ENCODE measurements at places on chromosomes 3 and 15.

DNA sequence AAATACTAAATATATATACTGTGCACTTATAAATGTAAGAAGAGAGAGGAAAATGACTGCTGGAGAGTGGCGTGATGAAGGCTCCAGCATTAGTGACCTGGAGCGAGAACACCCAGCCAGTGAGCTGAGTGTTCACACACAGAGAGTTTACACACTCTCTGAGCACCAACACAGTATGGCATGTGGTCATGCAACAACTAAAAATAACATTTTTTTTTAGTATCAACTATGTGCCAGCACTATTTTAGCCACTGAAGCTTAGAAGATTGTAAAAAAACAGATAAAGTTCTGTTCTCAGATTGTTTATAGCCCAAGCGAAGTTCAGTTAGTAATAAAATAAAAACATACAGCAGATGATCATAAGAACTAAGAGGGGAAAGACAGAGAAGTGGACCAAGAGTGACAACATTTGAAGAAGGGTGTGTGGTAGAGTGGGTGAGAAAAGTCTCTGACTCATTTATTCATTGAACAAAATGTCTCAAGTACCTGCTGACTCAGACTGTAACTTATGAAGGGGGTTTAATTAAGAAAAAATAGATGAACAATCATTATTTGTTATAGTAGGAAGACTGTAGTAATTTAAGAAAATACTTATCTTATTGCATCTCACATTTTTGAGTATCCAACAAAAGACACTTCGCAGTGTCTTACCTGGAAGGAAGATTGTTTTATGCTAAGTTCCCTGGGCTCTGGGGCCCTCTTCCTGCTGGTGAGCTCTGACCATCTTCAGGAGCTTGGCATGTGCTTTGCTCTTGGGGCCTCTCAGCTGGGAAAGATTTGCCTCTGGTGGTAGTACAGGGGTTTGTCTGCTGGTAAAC lies 43.8 kb downstream of the GAP43 start:
- no peak overlapping the region for H3K4me3 ChIP-seq
- peaks cover 15% of the 10 kb centered on the region for H3K27me3 ChIP-seq
- H3K4me1 ChIP-seq, result peaks cover 6% of the 10 kb centered on the region
- no peak overlapping the region for H3K27ac ChIP-seq

DNA sequence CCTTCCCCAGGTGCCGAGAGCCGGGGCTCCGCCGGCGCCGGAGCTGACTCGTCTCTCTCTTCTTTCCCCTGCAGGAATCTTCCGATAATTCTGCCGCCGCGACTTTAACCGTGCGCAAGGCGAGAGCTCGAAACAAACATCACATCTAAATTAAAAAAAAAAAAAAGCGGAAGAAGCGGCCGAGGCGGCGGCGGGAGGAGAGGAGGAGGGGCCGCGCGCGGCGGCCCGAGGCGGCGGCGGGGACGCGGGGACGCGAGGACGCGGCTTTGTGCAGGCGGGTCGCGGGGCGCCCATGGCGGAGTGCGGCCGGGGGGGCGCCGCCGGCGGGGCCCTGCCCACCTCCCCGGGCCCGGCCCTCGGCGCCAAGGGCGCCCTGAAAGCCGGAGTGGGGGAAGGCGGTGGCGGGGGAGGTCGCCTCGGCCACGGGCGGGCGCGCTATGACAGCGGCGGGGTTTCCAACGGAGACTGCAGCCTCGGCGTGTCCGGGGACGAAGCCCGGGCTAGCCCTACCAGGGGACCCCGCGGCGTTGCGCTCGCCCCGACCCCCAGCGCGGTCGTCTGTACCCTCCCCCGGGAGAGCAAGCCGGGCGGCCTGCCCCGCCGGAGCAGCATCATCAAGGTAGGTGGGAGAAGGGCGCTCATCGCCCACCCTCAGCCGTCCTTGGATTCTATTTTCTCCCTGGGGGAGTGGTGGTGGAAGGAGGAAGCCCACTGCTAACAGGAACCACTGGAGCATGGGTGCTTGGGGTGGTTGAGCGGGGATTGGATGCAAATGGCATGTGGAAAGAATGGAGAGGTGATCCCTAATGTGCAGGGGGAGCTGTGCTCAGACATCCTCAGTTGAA lies at the start of gene PLCL2:
PLCL2 (plus strand) TSS at position 208 of the 845 bp plus-strand sequence; CDS start at position 293, 85 bp downstream.
- H3K4me3 ChIP-seq, result peak within 1 kb of the TSS; percentile 93
- H3K36me3 ChIP-seq, result no peaks in the 10 kb centered on the region
- peak within 1 kb of the TSS; percentile 98 for H3K27ac ChIP-seq
- peak; percentile 90 for DNase-seq
- peaks cover 40% of the 10 kb centered on the region for H3K4me1 ChIP-seq

GRCh38 chr3:169498336-169498735 lies 165.2 kb downstream of the MECOM start:
- H3K27ac ChIP-seq, result no peak overlapping the region
- DNase-seq, result no peak
- peaks cover 10% of the 10 kb centered on the region for H3K27me3 ChIP-seq
- H3K36me3 ChIP-seq, result no peaks in the 10 kb centered on the region

DNA sequence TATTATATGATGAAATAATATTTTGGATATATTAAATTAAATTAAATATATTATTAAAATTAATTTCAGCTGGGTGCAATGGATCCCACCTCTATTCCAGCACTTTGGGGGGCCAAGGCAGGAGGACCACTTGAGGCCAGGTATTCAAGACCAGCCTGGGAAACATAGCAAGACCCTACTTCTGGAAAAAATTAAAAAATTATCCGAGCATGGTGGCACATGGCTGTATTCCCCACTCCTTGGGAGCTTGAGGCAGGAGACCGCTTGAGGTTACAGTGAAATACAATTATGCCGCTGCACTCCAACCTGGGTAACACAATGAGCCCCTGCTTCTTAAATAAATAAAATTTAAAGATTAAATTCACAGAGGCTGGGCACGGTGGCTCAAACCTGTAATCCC lies 61.4 kb downstream of the SH3BP5 start:
- DNase-seq, result no peak
- no peaks in the 10 kb centered on the region for H3K27me3 ChIP-seq
- no peak overlapping the region for H3K4me3 ChIP-seq
- H3K4me1 ChIP-seq, result peaks cover 65% of the 10 kb centered on the region
- no peak overlapping the region for H3K27ac ChIP-seq

DNA sequence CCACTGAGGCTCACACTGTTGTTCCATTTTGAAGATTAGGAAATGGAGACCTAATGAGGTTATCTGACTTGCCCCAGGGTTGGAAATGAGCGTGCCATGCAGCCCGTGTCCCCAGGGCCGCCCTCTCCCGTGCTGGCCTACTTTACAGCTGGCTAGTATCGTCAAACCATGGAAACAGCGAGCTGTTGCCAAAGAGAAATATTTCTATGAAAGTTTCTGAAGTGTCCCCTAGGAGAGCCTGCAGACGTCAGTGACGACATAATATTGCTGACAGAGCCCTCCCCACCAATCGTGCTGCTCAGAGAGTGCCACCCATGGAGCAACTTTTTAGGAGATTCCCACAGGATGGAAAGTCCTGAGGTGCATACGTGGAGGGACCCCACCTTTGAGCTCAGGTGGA lies 11.2 kb upstream of the FAM174B start:
- no peak for DNase-seq
- no peaks in the 10 kb centered on the region for H3K36me3 ChIP-seq
- peaks cover 4% of the 10 kb centered on the region for H3K4me1 ChIP-seq
- no peak overlapping the region for H3K27ac ChIP-seq

- H3K27me3 ChIP-seq, result no peaks in the 10 kb centered on the region
- DNase-seq, result no peak
- H3K4me3 ChIP-seq, result no peak overlapping the region
- no peaks in the 10 kb centered on the region for H3K4me1 ChIP-seq
- no peak overlapping the region for H3K27ac ChIP-seq
- peaks cover 45% of the 10 kb centered on the region for H3K36me3 ChIP-seq
These were observed 35.4 kb downstream of the MAPK6 start for GRCh38 chr15:52054381-52054780.

DNA sequence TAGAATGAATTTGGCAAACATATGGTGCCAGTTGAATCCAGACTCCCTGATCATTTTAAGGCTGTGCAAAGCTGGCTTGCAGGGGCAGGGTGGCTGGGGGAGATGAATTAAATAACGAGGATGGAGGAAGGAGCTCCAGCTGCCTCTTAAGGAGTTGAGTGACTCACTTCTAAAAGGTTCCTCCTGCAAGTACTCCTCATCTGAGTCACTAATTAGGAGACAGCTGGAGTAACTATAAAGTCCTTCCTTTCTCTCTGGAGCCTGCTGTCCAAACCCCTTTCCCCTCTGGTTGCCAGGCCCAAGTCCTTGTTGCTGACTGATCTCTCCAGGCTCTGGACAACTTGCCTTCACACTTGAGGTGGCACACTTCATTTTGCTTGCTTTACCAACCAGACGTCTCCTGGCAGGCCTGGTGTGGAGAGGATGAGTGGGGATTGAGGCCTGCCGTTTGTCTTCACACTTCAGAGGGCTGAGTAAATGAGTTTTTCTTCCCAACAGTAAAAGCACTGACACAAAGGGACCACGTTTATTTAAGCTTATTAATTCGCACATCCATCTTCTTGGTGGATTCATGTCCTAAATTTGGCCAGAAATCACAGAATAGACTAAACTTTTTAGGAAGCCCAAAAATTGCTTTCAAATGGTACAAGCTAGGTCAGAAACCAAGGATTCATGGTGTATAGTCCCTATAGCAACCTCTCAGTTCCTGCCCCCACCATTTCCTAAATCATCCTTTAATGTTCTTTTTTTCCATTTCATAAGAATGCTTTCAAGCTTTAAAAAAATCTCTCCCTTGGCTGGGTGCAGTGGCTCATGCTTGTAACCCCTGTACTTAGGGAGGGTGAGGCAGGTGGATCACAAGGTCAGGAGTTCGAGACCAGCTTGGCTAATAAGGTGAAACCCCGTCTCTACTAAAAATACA lies 90.5 kb upstream of the MYRIP start:
- H3K4me1 ChIP-seq, result no peaks in the 10 kb centered on the region
- no peaks in the 10 kb centered on the region for H3K36me3 ChIP-seq
- no peak overlapping the region for H3K27ac ChIP-seq
- no peak overlapping the region for H3K4me3 ChIP-seq
- H3K27me3 ChIP-seq, result no peaks in the 10 kb centered on the region

DNA sequence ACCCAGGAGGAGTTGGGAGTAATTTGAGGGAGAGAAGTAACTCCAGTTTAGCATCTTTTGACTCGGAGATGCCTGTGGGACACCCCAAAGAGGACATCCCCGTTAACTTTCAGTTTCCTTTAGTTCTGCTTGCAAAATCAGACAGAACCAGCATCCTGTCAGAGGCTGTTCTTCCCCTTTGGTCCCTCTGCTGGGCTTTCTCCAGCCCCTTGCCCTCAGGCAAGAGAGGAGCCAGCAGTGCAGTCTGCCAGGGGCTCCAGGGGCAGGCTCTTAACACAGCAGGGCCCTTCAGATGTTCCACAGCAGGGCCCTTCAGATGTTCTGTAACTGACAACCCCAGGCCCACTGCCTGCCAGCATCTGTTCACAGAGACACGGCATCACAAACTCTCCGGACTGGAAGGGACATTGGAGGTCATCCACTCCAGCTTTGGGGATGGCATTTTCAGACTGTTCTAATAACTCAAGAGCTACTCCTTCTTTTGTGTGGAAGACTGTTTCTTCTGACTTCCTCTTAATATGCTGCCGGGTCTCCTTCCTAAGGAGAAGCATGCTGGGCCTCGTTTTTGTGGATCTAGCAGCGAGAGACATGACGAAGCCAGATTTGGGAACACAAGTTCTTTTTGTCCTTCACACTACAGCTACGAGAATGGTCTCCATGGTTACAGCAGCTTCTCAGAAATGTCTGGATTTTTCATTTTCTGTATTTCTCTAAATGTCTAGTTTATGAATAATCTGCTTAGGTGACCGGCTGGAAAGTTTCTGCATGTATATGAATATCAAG lies 51.9 kb downstream of the KY start:
- H3K27ac ChIP-seq, result no peak overlapping the region
- DNase-seq, result peak; percentile 54
- no peak overlapping the region for H3K4me3 ChIP-seq
- peaks cover 3% of the 10 kb centered on the region for H3K27me3 ChIP-seq
- no peaks in the 10 kb centered on the region for H3K36me3 ChIP-seq
- peaks cover 11% of the 10 kb centered on the region for H3K4me1 ChIP-seq

- DNase-seq, result no peak
- H3K36me3 ChIP-seq, result peaks cover 9% of the 10 kb centered on the region
- H3K27me3 ChIP-seq, result no peaks in the 10 kb centered on the region
- no peak overlapping the region for H3K4me3 ChIP-seq
- H3K4me1 ChIP-seq, result no peaks in the 10 kb centered on the region
These were observed 57.1 kb downstream of the DHX30 start for GRCh38 chr3:47859956-47860605.

GRCh38 chr15:72515591-72516389 lies 41.7 kb downstream of the ARIH1 start:
- H3K27ac ChIP-seq, result no peak overlapping the region
- H3K4me3 ChIP-seq, result no peak overlapping the region
- peaks cover 9% of the 10 kb centered on the region for H3K36me3 ChIP-seq
- peaks cover 22% of the 10 kb centered on the region for H3K4me1 ChIP-seq
- DNase-seq, result no peak

GRCh38 chr3:22969276-22969675 lies 233.9 kb upstream of the UBE2E2 start:
- no peaks in the 10 kb centered on the region for H3K27me3 ChIP-seq
- no peak overlapping the region for H3K27ac ChIP-seq
- H3K4me3 ChIP-seq, result no peak overlapping the region
- no peaks in the 10 kb centered on the region for H3K4me1 ChIP-seq
- DNase-seq, result no peak
- no peaks in the 10 kb centered on the region for H3K36me3 ChIP-seq

GRCh38 chr3:27384191-27384590 lies 15.0 kb upstream of the NEK10 start:
- peaks cover 4% of the 10 kb centered on the region for H3K4me1 ChIP-seq
- H3K27ac ChIP-seq, result no peak overlapping the region
- DNase-seq, result no peak
- H3K36me3 ChIP-seq, result peaks cover 34% of the 10 kb centered on the region
- H3K27me3 ChIP-seq, result no peaks in the 10 kb centered on the region

DNA sequence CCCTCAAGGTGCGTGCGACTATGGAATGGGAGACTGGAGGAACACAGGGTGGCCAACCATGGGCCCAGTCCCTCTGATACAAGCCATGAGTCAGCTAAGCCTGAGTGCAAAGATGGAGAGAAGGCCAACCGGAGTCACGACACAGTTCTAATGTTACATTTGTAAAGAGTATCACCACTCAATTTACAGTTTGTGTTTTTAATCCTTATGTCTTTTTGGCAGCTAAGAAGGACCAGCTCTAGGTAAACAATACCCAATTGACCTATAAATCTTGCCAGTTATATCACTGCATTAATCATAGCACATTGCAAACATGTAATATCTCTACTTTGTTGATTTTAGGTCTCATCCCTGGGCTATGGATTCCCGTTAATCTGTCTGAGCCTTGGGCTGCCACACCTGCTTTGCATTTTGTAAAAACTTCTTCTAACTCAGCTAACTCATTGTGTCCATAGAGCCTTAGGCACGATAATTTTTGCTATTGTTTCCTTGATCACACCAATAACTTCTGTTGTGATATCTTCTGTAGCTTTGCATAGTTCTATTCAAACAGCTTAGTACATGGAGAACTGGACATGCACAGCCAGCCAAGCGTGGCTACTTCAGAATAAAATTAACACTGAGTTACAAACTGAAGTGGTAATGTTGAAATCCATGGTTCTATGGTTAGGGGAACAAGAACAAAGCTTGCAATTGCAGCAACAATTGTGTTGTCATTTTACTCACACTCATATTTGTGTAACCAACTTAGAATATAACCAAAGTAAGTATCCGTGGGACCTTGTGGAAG lies 50.3 kb downstream of the LSM3 start:
- H3K4me1 ChIP-seq, result peaks cover 7% of the 10 kb centered on the region
- H3K27me3 ChIP-seq, result peaks cover 28% of the 10 kb centered on the region
- H3K36me3 ChIP-seq, result peaks cover 2% of the 10 kb centered on the region
- H3K4me3 ChIP-seq, result no peak overlapping the region
- no peak overlapping the region for H3K27ac ChIP-seq
- no peak for DNase-seq

- H3K4me3 ChIP-seq, result no peak overlapping the region
- H3K27me3 ChIP-seq, result peaks cover 9% of the 10 kb centered on the region
- no peaks in the 10 kb centered on the region for H3K36me3 ChIP-seq
- H3K4me1 ChIP-seq, result peaks cover 2% of the 10 kb centered on the region
- no peak for DNase-seq
- no peak overlapping the region for H3K27ac ChIP-seq
These were observed 24.1 kb upstream of the ZKSCAN7 start for GRCh38 chr3:44530911-44531310.
